T-helper 1 cell (primary cell): ENCODE measurements at places on chromosomes 12 and 14.

DNA sequence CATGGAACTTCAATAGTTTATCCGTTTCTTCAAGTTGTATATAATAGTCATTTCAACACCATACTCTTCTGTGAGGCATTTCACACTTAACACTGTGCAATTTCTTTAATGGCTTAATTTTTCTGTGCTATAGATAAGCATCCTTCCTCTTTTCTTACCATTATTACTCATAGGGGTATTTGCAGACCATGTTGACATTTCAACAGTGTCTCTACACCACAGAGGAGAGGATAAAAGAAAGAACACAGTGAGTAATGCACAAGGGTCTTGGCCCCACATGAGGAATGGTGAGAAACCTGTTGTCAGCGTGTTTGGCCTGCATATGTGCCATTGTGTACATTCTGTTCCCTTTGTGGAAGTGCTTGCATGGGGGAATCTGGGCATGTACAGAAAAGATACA, 421.5 kb upstream of the MDGA2 start:
- DNase-seq = no peak

DNA sequence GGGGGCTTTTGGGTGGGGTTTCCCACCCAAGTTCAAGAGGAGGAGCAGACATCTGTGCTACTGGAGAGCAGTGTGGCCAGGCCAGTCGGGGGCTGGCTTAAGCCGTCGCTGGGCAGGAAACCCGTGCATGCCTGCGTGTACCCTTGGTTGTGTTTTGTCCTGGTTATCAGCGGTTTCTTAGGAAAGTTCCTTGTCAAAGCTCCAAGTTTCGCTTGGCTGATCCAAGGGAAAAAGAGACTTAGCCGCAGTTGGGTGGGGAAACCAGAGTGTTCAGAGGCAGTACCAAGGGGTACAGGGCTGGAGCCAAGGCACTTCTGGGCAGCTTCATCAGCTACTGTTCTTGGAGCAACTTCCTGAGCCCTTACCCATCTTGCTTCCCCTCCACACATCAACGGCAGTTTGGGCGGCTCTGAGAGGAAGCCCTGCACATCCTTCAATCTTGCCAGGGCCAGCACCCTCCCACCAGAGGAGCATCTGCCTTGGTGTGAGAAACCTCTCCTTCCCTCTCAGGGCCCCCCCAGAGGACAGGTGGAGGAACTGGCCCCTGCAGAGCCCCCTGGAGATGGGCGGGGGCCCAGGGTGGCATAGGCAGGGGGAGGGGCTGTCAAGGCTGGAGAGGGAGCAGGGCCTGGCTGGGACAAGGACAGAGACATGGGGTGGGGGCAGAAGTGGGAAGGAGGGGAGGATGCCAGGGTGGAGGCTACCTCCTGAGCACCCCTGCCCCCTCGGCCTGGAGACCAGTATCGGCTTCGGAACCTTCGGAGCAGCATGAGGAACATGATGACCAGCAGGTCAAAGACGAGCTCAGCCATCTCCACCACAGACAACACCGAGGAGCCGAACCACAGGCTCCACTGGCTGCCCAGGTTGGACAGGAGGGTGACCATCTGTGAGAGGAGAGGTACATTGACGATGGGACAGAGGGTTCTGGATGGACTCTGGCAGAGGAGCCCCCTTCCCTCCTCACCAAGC, 5.8 kb upstream of the TNFRSF1A start:
- no peak for DNase-seq

DNA sequence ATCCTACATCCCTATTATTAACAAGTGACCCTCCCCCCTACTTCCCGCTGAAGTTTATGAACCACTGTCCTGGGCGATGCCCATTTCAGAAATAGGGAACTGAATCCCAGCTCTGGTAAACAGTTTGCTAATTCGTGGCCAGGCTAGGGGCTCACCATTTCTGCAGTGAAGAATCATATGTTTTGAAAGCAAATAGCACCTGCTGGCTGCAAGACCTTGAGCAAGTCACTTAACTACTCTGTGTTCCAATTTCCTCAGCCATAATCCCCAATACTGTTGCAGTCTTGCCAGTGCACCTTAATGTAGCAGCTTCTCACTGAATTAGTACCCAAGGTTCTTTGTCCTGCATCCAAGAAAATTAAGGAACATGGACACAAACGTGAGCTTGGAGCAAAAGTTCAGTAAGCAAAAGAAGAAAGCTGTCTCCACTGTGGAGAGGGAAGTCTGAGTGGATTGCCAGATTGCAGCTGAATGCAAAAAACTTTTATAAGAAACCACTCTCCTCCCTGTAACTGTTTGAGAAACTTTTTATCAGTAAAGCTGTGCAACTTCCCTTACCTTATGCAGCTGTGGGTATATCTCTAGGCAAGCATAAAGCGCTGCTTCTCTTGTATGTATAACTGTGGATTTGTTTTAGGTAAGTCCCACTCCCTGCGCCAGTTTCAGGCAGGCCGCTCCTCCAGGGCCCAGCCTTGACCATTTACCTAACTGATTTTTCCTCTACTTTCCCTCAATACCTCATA, 824 bp downstream of the OAS1 start:
- DNase-seq = no peak

- no peak for DNase-seq
These were observed 213.1 kb downstream of the CHST11 start for GRCh38 chr12:104669851-104670337.

DNA sequence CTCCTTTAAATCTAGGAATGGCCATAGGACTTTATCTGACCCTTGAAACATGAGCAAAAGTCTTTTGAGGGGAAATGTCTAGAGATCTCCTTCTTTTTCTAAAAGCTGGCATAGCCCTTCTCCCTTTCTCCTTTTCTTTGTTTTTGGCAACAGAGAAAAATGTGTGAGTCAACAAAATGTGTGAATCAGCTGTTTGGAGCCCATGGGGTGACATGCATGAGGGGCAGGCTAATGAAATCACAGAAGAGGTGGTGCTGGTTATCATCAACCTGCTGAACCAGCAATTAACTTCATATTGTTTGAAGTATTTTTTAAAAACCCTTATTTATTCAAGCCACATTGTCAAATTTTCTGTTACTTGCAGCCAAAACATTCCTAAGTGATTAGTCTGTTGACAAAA, 132.3 kb downstream of the CCDC59 start:
- DNase-seq = no peak

GRCh38 chr12:102437511-102437910, 42.9 kb downstream of the IGF1 start:
- DNase-seq = no peak

GRCh38 chr14:92247947-92248346, 75.0 kb upstream of the SLC24A4 start:
- no peak for DNase-seq

DNA sequence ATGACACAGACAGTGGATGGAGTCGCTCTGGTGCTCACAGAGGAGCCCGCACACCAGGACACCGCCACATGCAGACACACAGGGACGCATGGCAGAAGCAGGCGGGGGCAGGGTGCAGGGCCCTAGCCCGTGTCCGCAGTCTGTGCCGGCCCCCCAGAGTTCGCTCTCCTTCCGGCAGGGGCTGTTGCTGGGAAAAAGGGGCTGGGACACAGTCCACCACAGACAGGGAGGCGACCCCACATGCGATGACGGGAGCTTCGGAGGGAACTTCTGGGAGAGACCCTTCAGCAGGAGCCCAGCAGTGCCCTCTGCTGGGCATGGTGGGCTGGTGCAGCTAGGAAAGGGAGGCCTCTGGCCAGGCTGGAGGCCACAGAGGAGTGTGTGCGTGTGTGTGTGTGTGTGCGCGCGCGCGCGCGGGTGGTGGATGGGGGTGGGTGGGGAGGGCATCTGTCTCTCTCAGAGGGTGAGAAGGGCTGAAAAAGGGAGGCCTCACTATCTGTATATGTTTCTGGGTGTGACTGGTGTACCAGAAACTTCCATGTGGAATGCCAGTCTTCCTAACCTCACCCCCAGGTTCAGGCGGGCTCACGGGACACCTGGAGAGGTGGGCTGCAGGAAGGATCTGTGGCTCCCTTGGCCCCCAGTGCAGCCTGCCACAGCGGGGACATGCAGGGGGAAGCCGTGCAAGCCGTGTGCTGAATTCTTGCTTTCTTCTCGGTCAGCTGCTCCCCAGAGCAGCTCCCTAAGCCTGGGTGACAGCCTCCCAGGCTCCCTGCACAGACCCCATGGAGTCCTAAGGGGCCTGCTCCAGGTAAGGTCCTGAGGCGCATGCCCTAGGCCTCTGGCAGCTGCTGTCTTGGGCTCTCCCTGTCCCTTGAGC, 60.7 kb downstream of the PLEKHG3 start:
- DNase-seq = peak; percentile 34

GRCh38 chr12:116455540-116456329, 103.4 kb upstream of the MAP1LC3B2 start:
- no peak for DNase-seq

DNA sequence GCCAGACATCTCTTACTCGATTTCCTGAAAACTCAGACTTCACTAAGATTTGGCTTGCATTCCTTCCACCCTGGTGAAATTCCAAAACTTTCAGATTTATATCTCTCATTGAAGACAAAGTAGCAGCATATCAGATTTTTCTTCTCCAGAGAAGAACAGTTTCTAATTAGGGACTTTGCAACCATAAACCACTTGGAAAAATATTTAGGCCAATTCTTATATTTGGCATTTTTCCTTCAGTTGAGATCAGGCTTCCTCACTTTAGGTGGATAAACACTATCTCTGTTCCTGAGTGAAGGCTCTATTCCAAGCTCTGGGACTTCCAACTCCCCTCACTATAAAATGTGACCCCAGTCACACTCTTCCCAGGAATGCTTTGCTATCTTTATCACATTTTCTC, 1434.3 kb upstream of the FLRT2 start:
- DNase-seq = no peak

DNA sequence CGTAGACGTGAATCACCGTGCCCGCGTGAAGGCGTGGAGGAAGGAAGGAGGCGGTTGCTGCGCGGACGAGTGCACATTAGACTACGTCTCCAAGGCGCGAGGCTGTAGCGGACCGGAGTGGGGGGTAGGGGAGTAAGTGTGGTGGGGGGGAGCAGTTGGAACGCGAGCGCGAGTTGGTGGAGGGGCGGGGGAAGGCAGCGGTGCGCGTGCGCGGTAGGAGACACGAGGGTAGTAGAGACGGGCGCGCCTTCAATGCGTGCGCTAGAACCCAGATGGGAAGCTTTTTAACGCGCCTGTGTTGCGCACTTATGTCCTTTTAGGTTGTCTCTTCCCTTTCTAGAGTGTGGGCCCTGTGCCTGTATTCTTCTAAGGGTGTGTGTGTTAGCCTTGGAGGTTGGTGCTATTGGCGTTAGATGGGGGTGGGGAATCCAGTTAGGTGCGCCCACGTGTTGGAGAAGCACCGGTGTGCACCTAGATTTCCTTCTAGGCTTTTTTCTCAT, 604 bp downstream of the EIF4B start:
- peak; percentile 60 for DNase-seq
